Neural cell (in vitro differentiated cells): ENCODE measurements at places on chromosomes 5 and 9. TPM values are rescaled to one million over a fixed set of nuclear protein-coding genes. Genes with fewer than 3 reads are reported as not detected.

PCDHA9 gene
- 0.56 and 0.88 TPM in 2 replicates for polyA plus RNA-seq

RANBP17 gene
- 25.5 and 35.6 TPM in 2 replicates for polyA plus RNA-seq

PCDHGA11 gene
- 0.32 and 0.62 TPM in 2 replicates for polyA plus RNA-seq

CCL21 gene
- not detected in 2 replicates for polyA plus RNA-seq

ADGRD2 gene
- not detected in 2 replicates for polyA plus RNA-seq

ZNF474 gene
- 0.14 TPM in 1 of 2 replicates, not detected in the other for polyA plus RNA-seq

FABP6 gene
- 3.6 TPM in 1 of 2 replicates, not detected in the other for polyA plus RNA-seq

HSPB3 gene
- not detected in 2 replicates for polyA plus RNA-seq

DMRTA1 gene
- 0.64 and 0.82 TPM in 2 replicates for polyA plus RNA-seq

ANXA1 gene
- polyA plus RNA-seq: 4.1 and 5.8 TPM in 2 replicates

AKNA gene
- polyA plus RNA-seq: 1.2 and 1.8 TPM in 2 replicates
